Hematopoietic multipotent progenitor cell treated with erythropoietin and hydrocortisone succinate and interleukin-3 and kit ligand, for 6 days (in vitro differentiated cells): ENCODE measurements at places on chromosomes 12 and 14.

DNA sequence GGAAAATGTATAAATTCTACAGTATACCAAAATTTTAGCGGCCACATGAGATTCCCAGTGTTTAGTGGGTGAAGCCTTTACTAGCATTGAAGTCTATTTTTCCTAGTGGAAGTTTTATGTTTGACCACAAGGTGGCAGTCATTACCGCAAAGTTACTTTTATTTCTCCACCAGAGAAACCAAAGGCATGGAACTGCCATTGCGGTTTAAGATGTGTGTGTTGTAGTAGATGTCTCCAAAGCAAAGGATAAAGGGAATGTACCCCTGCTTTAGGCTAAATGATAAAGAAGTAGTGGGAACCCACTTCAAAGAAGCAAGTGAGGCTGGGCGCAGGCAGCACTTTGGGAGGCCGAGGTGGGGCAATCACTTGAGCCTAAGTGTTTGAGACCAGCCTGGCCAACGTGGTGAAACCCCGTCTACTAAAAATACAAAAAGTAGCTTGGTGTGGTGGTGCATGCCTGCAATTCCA is 140.5 kb downstream of the PRKCH start:
- DNase-seq = peak; percentile 82

DNA sequence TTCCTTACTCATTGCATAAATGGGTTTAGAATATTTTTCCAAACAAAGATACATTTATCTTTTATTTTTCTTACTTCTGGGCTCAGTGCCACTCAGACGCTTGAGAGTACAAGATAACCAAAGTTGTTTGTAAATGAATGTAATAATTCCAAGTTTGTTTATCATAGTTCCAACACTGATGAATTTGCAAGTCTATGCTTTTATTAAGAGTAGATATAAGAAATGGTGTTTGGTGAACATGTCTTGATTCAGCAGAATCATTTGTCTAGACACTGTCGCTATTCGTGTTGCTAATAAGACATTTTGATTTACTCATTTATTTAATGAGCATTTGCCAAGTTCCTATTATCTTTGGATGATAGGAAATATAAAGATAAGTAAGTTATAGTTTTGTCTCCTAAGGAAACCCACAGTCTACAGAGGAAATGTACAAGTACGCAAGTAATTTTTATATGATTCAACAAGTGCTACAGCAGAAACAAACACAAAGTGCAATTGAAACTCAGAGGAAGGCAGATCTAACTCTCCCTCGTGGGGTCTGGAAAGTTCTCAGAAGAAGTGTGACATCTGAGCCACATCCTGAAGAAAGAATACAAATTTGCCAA is 132.8 kb upstream of the FSCB start:
- no peak for DNase-seq

GRCh38 chr14:32824195-32824594 is 114.5 kb upstream of the NPAS3 start:
- DNase-seq = no peak

- no peak for DNase-seq
Observed at GRCh38 chr14:52014601-52015267, 25.4 kb downstream of the RTRAF start.

DNA sequence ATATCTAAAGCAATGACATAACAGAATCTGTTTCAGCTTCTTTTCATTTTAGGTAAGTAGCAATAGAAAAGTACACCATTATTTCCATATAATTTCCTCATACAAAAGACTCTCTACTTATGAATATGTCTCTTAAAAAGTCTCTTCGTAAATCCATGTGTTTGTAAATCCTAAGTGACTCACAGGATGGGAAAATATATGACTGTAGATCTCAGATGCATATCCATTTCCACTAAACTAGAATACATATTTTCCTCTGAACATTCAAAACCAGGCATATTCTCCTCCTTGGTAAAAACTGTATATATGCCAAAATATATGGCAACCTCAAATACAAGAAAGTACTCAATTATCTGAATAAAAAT is 93.6 kb downstream of the TXNDC16 start:
- DNase-seq = no peak

DNA sequence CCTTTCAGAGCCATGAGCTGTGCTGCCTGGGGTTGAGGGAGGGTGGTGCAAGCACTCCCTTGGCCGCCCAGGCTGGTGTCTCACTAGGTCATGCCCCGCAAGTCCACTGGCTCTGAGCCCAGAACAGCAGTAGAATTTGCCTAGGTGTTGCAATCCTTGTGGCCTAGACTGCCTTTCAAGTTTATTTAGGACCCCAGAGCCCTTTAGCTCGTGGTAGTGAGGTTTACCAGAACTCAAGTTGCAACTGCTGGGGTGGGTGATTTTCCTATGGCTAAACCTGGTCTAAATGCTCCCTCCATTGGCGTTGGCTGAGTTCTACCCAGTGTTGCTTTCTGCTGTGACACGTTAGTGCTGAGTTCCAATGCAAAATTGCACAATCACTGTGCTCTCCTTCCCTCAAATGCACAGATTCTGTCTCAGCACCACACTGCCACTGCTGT is 287.2 kb downstream of the BCAT1 start:
- peak; percentile 67 for DNase-seq

GRCh38 chr12:28750946-28751685 is 398.0 kb upstream of the FAR2 start:
- DNase-seq = no peak

- no peak for DNase-seq
Observed at GRCh38 chr14:24816011-24816928, 182.3 kb upstream of the GZMB start.

- DNase-seq = no peak
Observed at GRCh38 chr14:41868396-41868795, 261.7 kb downstream of the LRFN5 start.

- DNase-seq = peak; percentile 56
Observed at GRCh38 chr14:90797451-90797850, 18.8 kb downstream of the TTC7B start.

DNA sequence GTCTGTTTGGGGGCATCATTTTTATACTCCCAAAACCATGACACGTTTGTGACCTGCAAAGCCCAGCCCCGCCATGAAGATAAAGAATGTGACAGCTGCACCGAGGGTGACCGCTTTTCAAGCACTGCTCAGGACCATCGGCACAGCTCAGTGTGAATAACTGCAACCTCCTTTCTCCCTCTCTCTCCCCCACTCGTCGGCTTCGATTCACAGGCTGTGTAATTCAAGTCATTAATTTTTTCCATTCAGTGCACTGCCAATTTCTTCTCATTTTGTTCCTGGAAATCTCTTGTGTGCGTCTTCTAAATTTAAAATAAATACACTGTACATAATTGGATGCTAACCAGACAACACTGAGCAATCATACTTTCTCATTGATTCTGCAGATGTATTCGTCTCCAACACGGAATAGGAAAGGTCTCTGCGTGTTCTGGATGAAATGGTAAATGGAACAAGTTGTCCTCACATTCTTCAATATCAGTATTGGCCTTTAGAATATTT is 260.8 kb downstream of the TTC8 start:
- DNase-seq = no peak

GRCh38 chr14:64265222-64265621 is 28.9 kb downstream of the ESR2 start:
- DNase-seq = no peak

- no peak for DNase-seq
Observed at GRCh38 chr12:27824126-27824842, 44.2 kb upstream of the MANSC4 start.
